ENCODE measurements at places on chromosomes 2 and 18. TPM values are rescaled to one million over a fixed set of nuclear protein-coding genes. Genes with fewer than 3 reads are reported as not detected.

Gene OTOF
- total RNA-seq = 0.32 TPM

Gene PROKR1
- total RNA-seq = 0.69 TPM

Gene GPR35
- 0.63 TPM for total RNA-seq

Gene IGFBP5
- total RNA-seq = 159 TPM

Gene RNF181
- total RNA-seq = 71.6 TPM

Gene FEV
- total RNA-seq = not detected

Gene SCN7A
- total RNA-seq = 133 TPM

Gene RND3
- total RNA-seq = 139 TPM

Gene ACAA2
- 45.4 TPM for total RNA-seq

Gene NUP35
- 38.3 TPM for total RNA-seq

Gene MAPK4
- total RNA-seq = 3.6 TPM

Gene SLC35F6
- total RNA-seq = 12.4 TPM

Gene DLGAP1
- 7.5 TPM for total RNA-seq

Gene IWS1
- 38.9 TPM for total RNA-seq

Gene ITM2C
- 174 TPM for total RNA-seq

Gene FBXO41
- 0.32 TPM for total RNA-seq

Gene TRIM43
- not detected for total RNA-seq

Gene MYO7B
- total RNA-seq = 0.11 TPM

Gene AGPS
- 69.7 TPM for total RNA-seq

Gene NFATC1
- total RNA-seq = 11.3 TPM

Gene CROCC2
- not detected for total RNA-seq

Gene SPATA3
- not detected for total RNA-seq

Gene TTN
- total RNA-seq = 153 TPM

Gene DHRS9
- 0.69 TPM for total RNA-seq

Gene SERPINB10
- total RNA-seq = 0.21 TPM

Gene CELF4
- total RNA-seq = 0.79 TPM

Gene TGFA
- 4.1 TPM for total RNA-seq

Gene ALLC
- total RNA-seq = 0.16 TPM

Gene SLC4A3
- 1.3 TPM for total RNA-seq

Gene CRYGC
- not detected for total RNA-seq

Gene CREG2
- 0.63 TPM for total RNA-seq

Gene LRRC30
- total RNA-seq = 0.32 TPM

Gene CCL20
- total RNA-seq = not detected

Gene SERPINB11
- total RNA-seq = 3.5 TPM

Gene CBLN2
- 5.2 TPM for total RNA-seq

Gene MSH6
- total RNA-seq = 64.3 TPM

Gene IFIH1
- total RNA-seq = 14.7 TPM

Gene GPAT2
- 1.8 TPM for total RNA-seq

Gene ANKAR
- total RNA-seq = 73.8 TPM

Measured in urinary bladder (tissue), 4 donors.